GDM1 (cell line): ENCODE measurements at places on chromosomes 7 and 10.

DNA sequence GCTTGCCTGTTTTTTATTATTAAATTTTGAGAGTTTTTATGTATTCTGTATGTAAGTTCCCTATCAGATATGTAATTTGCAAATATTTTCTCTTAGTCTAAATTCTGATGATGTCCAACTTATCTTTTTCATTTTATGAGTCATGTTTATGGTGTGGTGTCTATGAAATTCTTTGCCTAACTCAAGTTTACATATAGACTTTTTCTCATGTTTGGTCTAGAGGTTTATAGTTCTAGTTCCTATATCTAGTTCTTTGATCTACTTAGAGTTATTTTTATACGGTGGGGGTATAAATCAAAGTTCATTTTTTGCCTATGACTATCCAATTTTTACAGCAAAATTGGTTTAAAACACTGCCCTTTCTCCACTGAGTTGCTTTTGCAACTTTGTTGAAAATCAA is 26.3 kb upstream of the CCDC7 start:
- no peak for DNase-seq

- no peak for DNase-seq
Measured at GRCh38 chr10:83723080-83723479, 416.2 kb upstream of the GHITM start.

GRCh38 chr7:29289156-29290021 is 94.8 kb downstream of the CHN2 start:
- no peak for DNase-seq

DNA sequence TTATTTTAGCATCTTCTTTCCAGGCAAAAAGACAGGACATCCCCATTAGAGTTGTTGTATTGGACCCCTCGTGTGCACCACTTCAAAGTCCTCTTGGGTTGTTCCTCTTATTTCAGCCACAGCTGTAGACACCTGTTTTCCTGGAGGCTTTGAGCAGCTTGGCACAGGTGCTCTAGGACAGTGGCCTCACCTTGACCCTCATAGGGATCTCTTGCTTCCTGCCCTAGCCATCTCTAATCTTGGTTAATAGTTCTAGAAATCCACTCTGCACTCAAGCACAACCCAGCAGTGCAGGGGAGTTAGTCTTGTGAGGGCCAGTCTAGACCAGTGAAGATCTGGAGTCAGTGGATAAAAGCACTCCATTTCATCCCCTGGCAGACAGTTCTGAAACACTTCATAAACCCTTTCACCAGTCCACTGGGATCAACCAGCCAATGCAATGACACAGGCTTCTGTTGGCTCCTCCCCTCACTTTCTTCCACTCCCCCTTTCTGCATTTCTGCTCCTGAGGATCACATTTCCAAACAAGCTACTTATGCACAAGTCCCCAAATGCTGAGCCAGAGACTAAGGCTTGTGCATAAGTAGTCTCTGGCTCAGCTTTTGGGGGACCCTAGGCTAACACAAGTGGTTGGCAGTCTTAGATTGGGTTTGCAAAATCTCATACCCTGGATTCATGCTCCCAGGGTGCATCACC is 131.5 kb upstream of the LAMB4 start:
- DNase-seq: no peak

DNA sequence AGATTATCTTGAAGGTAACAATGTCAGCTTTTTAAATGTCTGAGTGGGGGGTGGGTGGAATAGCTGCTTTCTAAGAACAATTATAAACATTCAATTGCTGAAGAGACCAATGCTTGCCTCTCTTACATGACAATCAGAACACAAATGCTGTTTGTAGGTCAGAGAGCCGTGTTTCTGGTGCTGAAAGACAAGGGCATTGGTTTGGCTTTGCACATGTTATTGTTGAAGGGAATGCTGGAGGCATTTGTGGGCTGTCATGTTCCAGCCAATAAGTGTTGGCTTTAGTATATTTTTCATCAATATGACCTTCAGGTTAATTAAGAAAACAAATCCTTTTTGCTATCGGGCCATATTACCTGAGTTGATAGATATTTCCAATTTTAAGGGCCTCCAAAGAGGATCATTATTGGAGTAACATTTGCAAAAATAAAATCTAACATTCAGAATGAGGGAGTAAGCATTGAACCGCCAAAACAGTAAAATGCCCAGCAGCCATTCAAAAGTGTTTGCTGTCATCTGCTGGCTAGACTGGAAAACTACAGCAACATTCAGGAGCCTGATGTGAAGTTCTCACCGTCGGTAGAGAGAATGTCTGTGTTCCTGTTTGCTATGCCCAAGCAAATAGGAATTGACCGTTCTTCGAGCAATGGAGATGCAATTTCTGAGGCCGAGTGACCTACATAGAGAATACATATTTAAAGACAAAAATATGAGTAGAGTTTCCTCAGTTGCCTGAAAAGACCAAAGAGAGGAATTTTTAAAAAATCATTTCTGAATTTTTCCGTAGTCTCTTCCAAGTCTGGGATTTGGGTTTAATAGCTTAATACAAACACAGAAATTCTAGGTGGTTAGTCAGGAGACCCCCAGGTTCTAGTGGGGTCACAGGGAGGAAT is 118.9 kb downstream of the APBB1IP start:
- DNase-seq: no peak

- DNase-seq: no peak
Measured at GRCh38 chr10:70267161-70267933, 16.5 kb downstream of the NPFFR1 start.

GRCh38 chr10:127119936-127120335 is 76.5 kb downstream of the INSYN2A start:
- DNase-seq: no peak

DNA sequence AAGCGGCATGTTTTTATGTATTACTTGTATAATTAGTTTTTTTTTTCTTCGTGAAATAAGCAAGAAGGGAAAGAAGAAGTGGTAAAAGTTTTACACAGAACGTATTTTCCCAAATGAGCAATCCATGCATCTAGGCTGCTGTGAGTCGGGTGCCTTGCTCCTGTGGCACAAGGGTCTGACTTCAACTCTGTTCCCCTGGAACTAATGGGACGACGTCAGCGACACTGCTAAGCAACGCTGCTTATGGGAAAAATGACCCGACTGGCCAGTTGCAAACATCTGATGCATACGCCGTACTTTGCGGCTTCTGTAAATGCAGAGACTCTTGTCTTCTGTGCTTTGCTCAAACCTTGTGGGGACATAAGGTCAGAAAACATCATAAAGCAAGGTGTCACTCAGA is 66.3 kb downstream of the MPP7 start:
- no peak for DNase-seq

- no peak for DNase-seq
Measured at GRCh38 chr10:82397854-82398253, 522.9 kb downstream of the NRG3 start.

GRCh38 chr7:148505645-148506375 is 84.8 kb upstream of the C7orf33 start:
- no peak for DNase-seq

DNA sequence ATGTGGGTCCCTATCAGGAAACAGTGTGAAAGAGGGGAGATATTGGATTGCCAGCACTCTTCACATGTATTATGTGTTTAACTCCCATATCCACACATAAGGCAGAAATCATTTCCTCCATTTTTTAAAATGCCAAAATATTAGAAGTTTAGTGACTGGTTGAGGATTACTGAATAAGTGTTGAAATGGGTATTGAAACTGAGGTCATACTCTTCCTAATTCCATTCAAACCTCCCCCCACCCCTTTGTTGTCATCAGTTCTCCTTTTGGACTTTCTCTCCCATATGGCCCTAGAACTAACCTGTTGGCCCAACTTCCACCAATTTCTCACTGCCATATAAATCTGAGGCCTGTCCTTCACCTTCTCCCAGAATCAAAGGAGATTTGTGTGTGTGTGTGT is 81.6 kb downstream of the EVX1 start:
- no peak for DNase-seq

GRCh38 chr7:101816595-101817470 is 593 bp upstream of the CUX1 start:
- DNase-seq: peak; percentile 9

GRCh38 chr7:36651404-36651803 is 72.9 kb downstream of the AOAH start:
- no peak for DNase-seq

DNA sequence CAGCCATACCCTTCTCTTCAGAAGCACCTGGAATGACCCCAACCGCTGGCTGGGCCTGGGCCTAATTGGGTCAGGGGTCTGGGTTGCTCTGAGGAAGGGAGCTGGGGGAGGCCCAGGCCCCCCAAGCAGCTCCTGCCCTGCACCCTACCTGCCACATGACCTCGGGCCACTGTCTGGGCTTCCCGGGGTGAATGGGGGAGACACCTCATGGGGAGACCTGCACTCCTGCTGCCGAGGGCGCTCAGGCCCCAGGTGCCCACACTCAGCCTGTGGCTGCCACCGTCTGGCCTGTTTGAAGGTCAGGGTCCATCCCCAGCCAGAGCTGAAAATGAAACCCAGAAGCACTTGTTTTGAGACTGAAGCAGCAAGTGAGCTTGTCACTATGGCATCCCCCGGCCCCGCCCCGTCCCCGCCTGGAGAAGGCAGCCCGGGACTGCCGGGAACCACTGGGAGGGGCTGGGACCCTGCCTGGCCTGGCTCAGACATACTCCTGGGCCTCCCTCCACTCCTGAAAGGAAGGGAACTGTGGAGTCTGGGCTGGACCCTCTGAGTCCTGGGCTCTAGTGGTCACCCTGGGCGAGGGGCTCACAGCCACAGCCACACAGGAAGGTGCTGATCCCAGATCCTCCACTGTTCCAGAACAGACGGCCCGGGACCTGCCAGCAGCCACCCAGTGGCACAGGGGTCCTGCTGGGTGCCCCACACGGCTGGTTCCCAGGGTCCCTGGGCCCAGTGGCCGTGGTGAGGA is 7.4 kb upstream of the MICALL2 start:
- DNase-seq: no peak

DNA sequence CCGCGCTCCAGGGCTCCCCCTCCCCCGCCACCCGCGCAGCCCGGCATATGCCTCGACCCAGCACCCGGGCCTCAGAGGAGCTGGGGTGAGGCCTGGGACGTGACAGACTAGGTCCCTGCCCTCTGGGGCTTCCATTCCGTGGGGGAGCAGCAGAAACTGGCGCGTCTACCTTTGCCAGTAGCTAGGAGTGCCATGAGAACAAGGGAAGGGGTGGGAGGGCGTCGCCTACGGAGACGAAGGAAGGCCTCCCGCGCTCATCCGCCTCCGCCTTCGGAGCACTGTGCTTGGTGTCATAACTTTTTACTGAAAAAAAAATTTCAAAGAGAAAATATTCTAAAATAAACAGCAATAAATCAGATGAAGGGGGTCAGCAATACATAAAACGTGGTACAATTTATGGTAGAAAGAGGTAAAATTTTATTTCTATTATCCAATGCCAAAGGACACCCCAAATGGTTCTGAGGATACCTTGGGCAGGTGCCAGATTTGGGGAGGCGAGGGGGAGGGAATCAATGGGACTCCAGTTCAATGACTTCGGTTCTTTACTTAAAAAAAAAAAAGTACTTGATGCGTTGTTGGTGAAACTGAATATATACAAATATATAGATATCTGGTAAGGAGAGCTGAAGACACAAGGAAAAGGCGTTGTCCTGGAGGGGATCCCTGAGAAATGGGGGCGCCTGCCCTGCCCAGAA is 35.1 kb upstream of the GRID1 start:
- no peak for DNase-seq

GRCh38 chr10:50415292-50415691 is 164.0 kb upstream of the ASAH2 start:
- no peak for DNase-seq

GRCh38 chr7:100603726-100604027 is 1.5 kb downstream of the PCOLCE start:
- no peak for DNase-seq

DNA sequence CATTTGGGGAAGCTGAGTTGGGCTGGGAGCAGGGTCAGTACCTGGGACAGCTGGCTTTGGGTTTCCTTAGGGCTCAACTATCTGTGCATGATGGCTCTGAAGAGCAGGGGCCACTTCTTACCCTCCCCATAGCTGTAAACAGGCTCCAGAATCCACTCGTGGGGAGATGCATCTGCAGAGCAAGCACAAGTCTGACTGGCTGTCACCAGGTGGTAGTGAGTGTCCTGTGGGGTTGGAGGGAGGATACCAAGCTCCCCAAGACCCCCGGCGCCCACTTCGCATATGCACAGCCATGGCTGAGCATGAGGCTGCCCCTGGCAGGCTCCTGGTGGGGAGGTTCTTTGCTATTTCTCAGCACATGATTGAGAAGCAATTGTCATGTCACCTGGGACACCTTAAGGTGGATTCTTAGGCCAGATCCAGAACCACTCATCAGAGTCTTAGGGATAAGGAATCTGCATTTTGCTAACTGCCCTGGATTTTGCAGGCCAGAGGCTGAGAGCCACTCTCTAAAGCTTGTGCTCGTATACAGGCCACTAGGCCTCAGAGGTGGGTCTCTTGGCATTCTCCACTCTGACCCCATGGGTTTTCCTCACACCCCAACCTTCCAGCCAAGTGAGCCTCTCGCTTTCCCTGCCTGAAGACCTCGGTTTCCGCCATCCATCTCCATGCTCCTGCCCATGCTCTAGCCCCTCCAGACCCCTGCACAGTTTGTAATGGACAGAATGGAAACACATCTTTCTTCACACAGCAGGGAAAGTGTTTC is 53.7 kb downstream of the ADCY1 start:
- DNase-seq: no peak

GRCh38 chr10:118108194-118109026 is 61.7 kb upstream of the RAB11FIP2 start:
- no peak for DNase-seq

- DNase-seq: no peak
Measured at GRCh38 chr7:95919556-95919955, 147.2 kb downstream of the DYNC1I1 start.

DNA sequence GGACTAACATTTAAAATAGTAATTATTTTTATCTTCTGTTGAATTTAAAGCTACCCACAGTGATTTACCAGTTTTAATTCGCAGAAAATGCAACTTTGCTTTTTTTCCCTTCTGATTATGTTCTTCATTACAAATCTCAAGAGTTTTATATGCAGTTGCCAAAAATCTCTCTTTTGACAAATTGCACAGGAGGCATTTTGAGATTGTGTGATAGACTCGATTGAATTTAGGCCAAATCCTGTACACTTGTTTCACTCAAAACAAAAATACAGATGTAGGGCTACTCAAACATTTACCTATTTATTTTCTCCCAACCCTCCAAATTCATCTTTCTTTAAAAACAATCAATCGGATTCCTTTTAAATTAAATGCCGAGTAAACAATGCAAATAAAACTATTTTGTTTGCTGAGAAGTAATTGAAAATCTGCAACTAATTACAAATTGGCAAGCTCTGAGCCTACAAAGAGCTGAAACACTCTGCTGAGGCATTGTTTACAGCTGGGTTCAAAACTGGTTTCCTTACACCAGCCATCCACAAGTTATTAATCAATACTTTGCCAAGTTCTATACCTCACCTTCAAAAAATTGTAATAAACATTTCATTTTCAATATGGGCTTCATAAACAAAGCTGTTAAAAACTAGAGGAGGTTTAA is 214.9 kb upstream of the TCF7L2 start:
- no peak for DNase-seq
